ENCODE measurements at places on chromosomes 4 and X.

DNA sequence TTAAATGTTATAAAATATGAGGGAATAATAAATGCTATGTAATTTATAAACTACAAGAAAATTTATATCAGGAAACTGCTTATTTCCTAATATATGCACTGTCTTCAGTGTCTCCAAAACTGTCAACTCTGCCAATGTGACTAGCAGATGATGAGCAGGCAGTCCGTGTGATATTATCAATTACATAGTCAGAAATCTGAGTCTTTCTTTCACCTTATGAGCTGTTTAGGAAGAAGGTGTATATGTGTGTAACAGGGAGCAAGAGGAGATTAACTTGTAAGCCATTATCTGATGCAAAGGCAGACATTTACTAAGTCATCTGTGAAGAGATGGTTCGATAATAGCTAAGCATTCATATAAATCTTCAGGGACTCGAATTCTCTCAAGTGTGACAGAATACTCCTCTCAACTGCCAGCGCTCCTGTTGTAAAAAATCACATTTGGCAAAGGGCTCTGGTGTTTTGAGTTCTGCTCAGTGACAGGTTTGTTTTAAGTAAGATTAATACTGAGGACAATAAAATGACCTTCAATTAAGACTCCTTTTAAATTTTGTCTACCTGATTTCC, 79.7 kb downstream of the SNCA start:
- DNase-seq, result no peak

DNA sequence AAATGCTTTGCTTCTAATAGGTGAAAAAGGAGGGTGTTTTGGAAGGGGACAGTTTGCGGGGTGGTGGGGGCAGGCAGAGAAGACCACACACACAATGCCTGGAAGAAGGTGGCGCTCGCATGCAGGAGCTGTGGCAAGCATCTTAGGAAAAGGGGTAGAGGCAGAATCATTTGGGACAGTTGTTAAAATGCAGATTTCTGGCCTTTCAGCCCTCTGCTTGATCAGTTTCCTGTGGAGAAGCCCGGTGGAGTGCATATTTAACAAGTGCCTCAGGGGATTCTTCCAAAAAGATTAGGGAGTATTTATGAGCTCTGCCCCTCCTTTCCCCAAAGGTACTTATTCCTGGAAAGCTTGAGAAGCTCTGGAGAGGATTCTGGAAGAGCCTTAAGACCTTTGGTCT, 4.8 kb downstream of the NOCT start:
- no peak for DNase-seq

- no peak for DNase-seq
These were observed 75.7 kb downstream of the RBM47 start for GRCh38 chr4:40553995-40554394.

DNA sequence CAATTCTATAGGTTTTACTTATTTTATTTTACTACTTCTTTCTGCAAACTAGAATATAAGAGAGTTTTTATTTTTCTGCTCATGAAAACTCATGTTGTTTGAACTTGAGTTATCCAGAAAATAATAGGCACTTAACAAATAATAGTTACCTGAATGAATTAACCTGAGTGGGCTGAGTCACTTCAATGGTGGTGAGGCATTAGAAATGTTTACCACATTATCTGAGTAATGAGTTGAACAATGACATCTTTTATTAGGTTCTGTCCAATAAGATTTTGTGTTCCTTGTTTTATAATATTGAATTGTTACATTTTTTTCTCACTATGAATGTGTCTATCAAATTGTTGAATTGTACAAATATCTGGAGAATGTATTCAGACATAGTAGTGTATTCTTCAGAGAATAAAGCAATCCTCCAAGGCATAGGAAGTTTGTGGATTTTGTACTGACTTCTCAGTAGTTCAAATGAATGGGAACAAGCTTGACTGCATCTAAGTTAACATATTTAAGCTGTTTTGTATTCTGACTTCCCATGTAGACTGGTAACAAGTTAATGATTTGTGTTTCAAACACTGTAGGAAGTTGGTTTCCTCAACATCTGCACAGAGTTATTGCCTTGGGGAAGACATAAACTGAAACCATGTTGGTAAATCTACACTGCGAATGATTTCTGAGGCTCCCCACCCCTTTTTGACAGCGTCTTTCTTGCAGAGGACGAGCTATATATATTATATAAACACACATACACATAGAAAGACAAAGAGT, 1808.9 kb upstream of the TENM3 start:
- DNase-seq, result no peak

- no peak for DNase-seq
These were observed 196.8 kb upstream of the ADGRL3 start for GRCh38 chr4:61003301-61003700.

DNA sequence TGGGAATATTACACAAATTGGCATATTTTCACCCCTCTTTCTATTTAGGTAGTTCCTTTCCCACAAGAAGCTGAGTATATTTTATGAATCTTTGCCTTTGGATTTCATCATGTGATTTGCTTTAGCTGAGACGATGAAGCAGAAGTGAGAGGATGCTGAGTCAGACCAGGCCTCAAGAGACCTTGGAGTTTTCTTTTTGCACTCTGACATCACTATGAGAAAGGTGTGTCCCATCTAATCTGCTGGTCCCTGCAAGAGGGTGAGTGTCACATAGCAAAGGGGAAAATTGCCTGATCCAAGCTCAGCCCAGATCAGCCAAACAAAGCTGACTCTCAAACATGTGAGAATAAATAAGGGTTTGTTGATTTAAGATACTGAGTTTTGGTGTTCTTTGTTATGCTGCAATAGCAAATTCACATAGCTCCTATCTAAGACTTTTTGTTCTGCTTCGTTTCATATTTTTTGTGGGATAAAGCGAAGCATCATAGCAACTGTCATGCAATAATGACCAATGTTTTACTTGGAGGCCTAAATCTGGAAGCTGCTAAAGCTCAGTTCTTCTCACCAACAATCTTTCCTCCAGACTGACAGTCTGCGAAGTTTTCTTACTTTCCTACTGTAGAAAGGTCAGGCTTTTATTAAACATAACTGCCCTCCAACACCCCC, 176.9 kb downstream of the PDHA2 start:
- peak; percentile 37 for DNase-seq

DNA sequence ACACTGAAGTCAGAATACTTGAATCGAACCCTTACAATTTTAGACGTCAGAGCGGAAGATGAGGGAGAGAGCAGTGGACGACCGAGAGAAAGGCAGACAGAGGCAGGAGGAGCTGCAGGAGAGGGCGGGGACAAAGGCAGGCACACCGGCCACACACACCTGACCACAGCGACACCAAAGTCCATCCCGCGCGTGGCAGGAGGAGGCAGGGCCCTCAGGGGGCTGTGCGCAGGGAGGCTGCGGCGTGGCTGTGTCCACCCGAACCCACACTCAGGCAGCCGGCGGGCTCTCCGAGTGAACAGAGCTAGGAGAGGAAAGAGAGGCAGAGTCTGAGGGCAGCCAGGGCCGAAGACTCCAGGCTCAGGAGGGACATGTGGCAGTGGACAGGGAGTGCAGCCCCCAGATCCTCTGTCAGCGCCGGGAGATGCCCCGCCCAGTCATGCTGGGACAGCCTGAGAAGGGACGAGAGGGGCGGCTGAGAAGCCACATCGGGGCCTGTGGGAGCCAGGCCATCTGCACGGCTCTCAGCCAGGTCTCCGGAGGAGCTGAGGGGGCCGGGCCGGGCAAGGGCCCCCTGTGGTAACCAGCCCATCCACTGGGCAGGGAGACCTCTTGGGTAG, 20.1 kb downstream of the GAK start:
- DNase-seq, result no peak

DNA sequence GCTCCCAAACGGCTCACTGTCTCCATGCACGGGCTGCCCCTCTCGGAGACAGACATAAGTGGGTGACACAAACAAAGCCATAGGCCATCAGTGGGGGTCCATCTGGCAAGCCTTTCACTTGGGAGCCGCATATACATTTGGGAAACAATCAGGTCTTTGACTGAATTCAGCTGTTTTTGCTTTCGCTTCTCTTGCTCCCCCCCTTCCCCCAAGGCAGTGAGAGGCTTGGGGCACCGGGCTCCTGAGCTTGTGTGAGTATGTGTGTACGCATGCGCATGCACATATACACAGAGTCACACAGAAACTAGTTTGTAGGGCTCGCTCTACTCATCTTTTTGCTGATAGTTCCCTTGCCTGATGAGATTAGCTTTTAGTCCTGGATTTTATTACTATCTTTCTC, 284.4 kb downstream of the AFF2 start:
- no peak for DNase-seq

- DNase-seq, result no peak
These were observed 4.7 kb downstream of the KCND1 start for GRCh38 chrX:48966796-48967579.

DNA sequence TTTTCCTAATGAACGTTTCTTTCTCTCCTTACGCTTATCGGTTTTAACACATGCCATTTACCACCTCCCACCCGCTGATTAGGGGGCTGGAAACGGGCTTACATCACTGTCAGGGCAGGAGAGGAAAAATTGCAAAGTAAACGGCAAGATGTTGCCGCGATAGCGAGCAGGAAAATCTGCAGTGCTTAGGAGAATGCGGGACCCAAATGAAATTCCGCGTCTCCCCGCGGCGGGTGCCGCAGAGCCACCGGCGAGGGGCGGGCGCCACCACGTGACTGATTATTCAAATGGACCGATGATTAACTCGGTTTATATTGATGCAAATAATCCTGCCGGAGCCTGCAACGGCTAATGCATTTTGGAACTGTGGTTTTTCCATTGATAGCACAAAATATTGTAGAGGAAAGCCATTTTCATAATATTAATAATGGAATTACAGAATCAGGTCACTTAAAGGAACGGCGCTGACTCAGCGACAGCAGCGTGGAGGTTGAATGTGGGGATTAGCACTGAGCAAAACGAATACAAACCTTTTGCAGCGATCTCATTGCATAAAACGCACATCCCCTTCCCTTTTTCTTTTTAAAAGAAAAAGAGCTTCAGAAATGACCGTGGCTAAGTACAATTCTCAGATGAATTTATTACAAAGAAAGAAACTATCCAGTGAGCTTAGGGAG, 224.2 kb downstream of the STIM2 start:
- DNase-seq, result no peak

- no peak for DNase-seq
These were observed 226.7 kb downstream of the ZNF674 start for GRCh38 chrX:46318551-46318950.

GRCh38 chr4:184850431-184851199, 24.8 kb upstream of the ACSL1 start:
- DNase-seq, result no peak

DNA sequence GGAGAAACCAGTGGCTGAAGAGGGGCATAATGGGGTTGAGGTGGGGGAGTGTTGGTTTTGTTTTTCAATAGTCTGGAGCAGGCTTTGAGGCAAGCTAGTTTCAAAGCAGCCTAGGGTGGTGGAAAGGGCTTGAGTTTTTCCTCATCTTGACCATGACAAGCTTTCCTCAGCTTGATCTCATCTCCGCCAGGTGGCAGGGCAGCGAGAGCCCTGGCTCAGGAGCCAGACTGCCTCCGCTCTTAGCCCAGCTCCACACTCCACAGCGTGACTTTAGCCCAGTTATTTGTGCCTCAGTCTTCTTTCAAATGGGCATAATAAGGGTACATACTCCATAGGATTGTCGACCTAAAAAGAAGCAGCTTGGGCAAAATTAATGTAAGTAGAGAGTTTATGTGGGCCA, 29.9 kb upstream of the SOWAHD start:
- DNase-seq, result no peak

- no peak for DNase-seq
These were observed 58.1 kb downstream of the TMEM164 start for GRCh38 chrX:110060846-110061537.

DNA sequence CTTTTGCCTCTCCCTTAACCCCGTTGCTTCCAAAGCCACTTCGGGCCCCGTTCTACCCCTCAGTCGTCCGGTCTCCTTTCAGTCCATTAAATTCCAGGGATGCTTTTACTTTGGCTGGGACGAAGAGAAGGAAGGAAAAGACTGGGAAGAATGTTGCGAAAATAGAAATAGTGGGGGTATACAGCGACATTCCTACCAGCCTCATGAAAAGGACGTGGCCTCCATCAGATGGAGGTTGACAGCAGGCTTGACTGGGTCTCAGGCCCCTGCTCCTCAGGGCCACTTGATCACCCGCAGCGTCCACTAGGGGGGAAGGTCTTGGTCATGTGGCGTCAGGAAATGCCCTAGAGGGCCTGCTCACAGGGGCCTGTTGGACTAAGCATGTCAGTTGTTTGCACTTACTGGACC, 657 bp upstream of the ANKRD50 start:
- peak; percentile 31 for DNase-seq

Measured in skeletal muscle cell (primary cell).